T-helper 2 cell treated with Interferon-gamma antibody and Interleukin-4, amounts not matched to agents 5 μg/mL and 100 μg/mL, for 36 hours (primary cell): ENCODE measurements at places on chromosomes 1 and 21.

DNA sequence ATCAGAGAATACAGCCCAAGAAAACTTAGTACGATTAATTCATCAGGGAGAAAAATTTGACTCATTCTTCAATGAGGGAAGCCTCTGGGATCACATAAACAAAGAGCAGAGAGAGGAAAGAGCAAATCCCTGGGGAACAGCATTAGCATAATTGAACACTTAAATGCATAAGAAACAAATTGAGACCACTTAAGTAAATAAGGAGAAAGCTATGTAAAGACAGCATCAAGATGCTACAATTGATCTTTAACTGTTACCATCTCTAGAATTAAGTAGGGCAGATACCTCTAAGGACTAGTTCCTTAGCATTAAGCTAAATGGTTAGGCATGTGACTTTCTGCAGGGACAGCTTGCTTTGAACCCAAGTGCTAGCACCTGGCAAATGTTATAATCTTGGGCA, 265.1 kb upstream of the NEGR1 start:
- H3K36me3 ChIP-seq = no peaks in the 10 kb centered on the region
- H3K4me3 ChIP-seq = no peak overlapping the region
- no peak overlapping the region for H3K27ac ChIP-seq
- no peaks in the 10 kb centered on the region for H3K4me1 ChIP-seq
- no peaks in the 10 kb centered on the region for H3K27me3 ChIP-seq

- H3K27ac ChIP-seq = no peak overlapping the region
- H3K36me3 ChIP-seq = no peaks in the 10 kb centered on the region
- no peaks in the 10 kb centered on the region for H3K27me3 ChIP-seq
- no peak for DNase-seq
- no peaks in the 10 kb centered on the region for H3K4me1 ChIP-seq
These were observed 15.9 kb upstream of the OSBPL9 start for GRCh38 chr1:51600965-51601364.

DNA sequence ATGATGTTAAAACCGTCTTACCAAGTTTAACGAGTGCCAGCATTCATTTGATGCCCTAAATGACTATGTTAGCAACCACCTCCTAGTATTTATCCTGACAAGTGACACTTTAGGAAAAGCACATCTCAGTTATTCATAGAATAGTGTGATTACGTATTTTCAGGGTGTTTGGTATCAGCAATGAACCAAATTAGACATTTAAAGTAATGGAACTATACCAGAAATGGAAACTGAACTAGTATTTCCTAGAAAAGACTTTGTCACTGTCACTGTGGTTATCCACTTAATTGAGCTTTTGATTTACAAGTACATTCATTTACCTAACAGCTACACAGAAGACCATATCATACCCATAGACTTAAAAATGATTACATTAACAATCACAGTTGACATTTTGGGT, 3.6 kb upstream of the IL12RB2 start:
- H3K4me3 ChIP-seq = peak overlapping the region; percentile 59
- no peak for DNase-seq
- peaks cover 59% of the 10 kb centered on the region for H3K4me1 ChIP-seq

GRCh38 chr1:188429386-188429785, 1600.6 kb downstream of the PLA2G4A start:
- H3K4me1 ChIP-seq = no peaks in the 10 kb centered on the region
- no peak overlapping the region for H3K27ac ChIP-seq
- H3K27me3 ChIP-seq = no peaks in the 10 kb centered on the region

- no peaks in the 10 kb centered on the region for H3K27me3 ChIP-seq
- peaks cover 19% of the 10 kb centered on the region for H3K4me1 ChIP-seq
- peaks cover 12% of the 10 kb centered on the region for H3K36me3 ChIP-seq
- no peak overlapping the region for H3K4me3 ChIP-seq
These were observed 17.9 kb downstream of the KDM1A start for GRCh38 chr1:23037081-23037740.

- H3K4me1 ChIP-seq = peaks cover 6% of the 10 kb centered on the region
- H3K27ac ChIP-seq = no peak overlapping the region
- DNase-seq = no peak
These were observed 15.3 kb downstream of the SYF2 start for GRCh38 chr1:25217015-25217414.

- H3K4me1 ChIP-seq = no peaks in the 10 kb centered on the region
- no peak overlapping the region for H3K27ac ChIP-seq
- H3K36me3 ChIP-seq = no peaks in the 10 kb centered on the region
- DNase-seq = no peak
These were observed 276.4 kb downstream of the SPATA17 start for GRCh38 chr1:217907504-217907903.

DNA sequence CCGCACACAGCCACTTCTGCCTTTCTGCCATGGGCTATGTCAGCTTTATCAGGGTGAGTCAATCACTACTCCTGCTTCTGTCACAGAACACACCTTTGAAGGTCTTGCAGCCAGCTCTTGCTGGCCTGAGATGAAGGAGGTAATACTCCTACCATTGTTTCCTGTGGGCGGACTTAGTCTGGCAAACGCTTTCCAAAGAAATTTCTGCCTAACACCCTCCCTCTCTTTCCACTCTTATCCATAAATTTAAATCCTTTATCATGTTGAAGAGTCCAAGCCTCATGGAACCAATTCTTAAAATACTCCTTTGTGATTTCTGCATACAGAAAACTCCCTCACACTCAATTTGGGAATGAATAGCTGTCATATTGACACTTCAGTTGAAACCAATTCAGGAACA, 633.1 kb upstream of the CHRM3 start:
- no peak for DNase-seq
- no peaks in the 10 kb centered on the region for H3K36me3 ChIP-seq
- H3K4me3 ChIP-seq = no peak overlapping the region
- H3K27ac ChIP-seq = no peak overlapping the region
- no peaks in the 10 kb centered on the region for H3K4me1 ChIP-seq

DNA sequence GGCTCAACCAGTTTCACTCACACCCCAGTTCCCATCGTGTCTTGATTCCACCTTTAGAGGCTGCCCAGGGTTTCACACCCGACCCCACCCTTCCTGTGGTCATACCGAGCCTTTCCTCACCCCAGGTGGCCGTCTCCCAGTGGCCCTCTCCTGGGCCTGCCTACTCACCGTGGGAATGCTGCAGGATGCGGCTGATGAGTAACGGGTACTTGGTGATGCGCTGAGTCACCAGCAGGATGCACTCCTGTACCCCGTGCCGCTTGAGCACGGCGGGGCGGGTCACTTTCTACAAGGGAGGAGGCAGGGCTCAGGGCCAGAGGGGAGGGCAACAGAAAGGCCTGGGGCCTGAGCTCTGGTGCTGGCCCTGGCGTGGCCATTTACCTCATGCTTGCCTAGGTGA, 16.4 kb downstream of the ARHGEF2 start:
- H3K4me3 ChIP-seq = no peak overlapping the region
- peaks cover 75% of the 10 kb centered on the region for H3K36me3 ChIP-seq
- DNase-seq = no peak
- no peaks in the 10 kb centered on the region for H3K27me3 ChIP-seq

DNA sequence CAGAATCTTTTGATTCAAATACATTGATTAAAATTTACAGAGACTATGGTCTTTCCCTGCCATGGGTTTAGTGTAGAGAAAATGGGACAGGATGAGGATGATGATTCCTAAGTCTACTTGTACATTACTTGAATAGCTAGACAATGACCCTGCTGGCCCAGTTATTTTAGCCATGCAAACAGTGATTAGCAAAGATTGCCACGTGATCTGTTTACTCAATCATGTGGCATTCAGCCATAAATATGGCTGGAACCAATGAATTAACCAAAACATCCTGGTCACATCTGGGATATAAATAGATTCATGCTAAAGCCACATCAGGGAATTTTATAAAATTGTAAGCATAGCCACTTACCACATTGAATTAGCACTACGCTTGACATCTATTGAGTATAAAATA, 167.3 kb downstream of the PBX1 start:
- no peak for DNase-seq
- no peak overlapping the region for H3K27ac ChIP-seq
- H3K4me1 ChIP-seq = peaks cover under 1% of the 10 kb centered on the region
- H3K27me3 ChIP-seq = no peaks in the 10 kb centered on the region

DNA sequence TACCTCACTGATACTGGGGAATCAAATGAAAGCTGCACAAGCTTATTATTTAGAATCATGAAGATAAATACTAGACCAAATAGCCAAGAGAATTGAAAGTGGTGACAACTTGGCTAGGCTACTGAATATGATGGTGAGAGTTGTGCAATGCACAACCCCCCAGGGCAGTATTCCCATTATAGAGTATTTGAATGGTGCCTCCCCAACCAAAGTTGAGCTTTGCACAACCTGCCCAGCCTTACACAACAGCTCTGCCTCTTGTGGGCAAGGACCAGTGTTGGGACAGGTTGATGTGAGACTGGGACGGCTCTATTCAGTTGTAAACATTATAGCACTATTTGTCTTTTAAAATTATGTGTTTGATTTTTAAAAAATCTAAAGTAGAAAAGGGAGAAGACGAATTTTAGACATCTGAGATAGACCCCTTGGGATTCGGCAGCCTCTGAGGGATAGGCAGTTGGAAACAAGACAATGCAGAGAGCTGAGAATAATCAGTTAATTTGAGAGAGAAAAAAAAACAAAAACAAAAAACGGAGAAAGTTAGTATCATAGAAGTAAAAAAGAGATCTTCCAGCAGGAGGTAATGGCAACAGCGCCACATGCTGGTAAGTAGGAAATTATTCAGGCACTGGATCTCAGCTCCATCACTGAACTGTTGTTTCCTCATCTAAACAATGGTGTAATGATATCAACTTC, 91.0 kb upstream of the KCNA3 start:
- peaks cover 54% of the 10 kb centered on the region for H3K27me3 ChIP-seq
- no peak overlapping the region for H3K27ac ChIP-seq
- DNase-seq = no peak
- H3K4me3 ChIP-seq = peak overlapping the region; percentile 4
- peaks cover 5% of the 10 kb centered on the region for H3K4me1 ChIP-seq

GRCh38 chr1:100035214-100035613, 65.4 kb downstream of the SLC35A3 start:
- H3K4me3 ChIP-seq = no peak overlapping the region
- H3K4me1 ChIP-seq = peaks cover 28% of the 10 kb centered on the region
- H3K27ac ChIP-seq = no peak overlapping the region
- no peaks in the 10 kb centered on the region for H3K27me3 ChIP-seq
- peaks cover 29% of the 10 kb centered on the region for H3K36me3 ChIP-seq

GRCh38 chr1:47059376-47059775, 7.7 kb upstream of the CYP4Z1 start:
- no peak overlapping the region for H3K4me3 ChIP-seq
- no peak overlapping the region for H3K27ac ChIP-seq
- no peaks in the 10 kb centered on the region for H3K4me1 ChIP-seq
- H3K36me3 ChIP-seq = no peaks in the 10 kb centered on the region
- H3K27me3 ChIP-seq = peaks cover 16% of the 10 kb centered on the region

DNA sequence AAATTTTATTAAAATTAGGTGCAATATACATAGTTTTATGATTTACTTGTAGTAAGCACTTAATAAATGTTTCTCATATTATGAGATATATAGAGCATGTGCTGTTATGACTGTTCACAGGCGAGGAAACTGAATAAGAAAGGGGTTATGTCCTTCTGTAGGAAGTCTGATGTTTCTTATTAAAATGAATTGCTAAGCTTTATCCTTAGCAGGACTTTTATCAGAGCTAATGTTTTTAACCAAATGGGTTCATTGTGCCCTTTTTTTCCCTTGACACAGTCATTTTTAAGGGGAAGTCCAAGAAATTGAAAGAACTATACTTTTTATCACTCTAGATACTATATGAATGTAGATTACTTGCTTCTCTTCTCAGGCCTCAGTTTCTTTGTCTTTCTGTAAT, 285.2 kb downstream of the PTPRC start:
- no peak for DNase-seq
- H3K27me3 ChIP-seq = no peaks in the 10 kb centered on the region
- H3K27ac ChIP-seq = no peak overlapping the region
- peak overlapping the region; percentile 55 for H3K4me3 ChIP-seq

- DNase-seq = no peak
- no peak overlapping the region for H3K27ac ChIP-seq
- no peak overlapping the region for H3K4me3 ChIP-seq
- peaks cover 5% of the 10 kb centered on the region for H3K4me1 ChIP-seq
- no peaks in the 10 kb centered on the region for H3K27me3 ChIP-seq
These were observed 3.2 kb upstream of the BEST4 start for GRCh38 chr1:44790968-44791801.

- H3K27me3 ChIP-seq = no peaks in the 10 kb centered on the region
- H3K27ac ChIP-seq = no peak overlapping the region
- H3K4me3 ChIP-seq = no peak overlapping the region
- DNase-seq = no peak
These were observed 198.9 kb downstream of the HS2ST1 start for GRCh38 chr1:87113313-87113712.

- no peaks in the 10 kb centered on the region for H3K36me3 ChIP-seq
- no peak overlapping the region for H3K27ac ChIP-seq
- no peak overlapping the region for H3K4me3 ChIP-seq
- no peak for DNase-seq
- no peaks in the 10 kb centered on the region for H3K27me3 ChIP-seq
- no peaks in the 10 kb centered on the region for H3K4me1 ChIP-seq
These were observed 55.3 kb upstream of the RGS21 start for GRCh38 chr1:192261476-192261875.
